ENCODE measurements at places on chromosomes 2 and 18.

DNA sequence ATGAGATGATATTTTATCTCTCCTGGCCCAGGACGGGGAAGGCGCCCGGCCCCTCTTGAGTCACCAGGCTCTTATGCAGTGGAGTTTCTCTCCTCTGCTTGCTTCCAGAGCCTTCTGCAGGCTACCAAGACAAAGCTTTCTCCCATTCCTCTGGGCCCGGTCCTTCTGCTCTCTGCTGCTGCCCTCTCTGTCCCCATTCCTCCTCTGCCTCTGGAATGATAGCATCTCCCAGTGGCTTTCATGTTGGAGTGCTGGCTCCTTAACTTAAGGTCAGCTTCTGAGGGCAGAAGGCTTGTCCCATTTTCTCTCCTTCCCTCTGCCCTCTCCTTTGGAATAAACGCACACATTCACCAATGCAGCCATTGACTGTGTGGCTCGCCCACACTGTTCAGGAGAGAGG is 86.2 kb downstream of the SDC1 start:
- no peak for DNase-seq

- DNase-seq, result no peak
Observed at GRCh38 chr2:178450524-178450773, 526 bp downstream of the PRKRA start.

DNA sequence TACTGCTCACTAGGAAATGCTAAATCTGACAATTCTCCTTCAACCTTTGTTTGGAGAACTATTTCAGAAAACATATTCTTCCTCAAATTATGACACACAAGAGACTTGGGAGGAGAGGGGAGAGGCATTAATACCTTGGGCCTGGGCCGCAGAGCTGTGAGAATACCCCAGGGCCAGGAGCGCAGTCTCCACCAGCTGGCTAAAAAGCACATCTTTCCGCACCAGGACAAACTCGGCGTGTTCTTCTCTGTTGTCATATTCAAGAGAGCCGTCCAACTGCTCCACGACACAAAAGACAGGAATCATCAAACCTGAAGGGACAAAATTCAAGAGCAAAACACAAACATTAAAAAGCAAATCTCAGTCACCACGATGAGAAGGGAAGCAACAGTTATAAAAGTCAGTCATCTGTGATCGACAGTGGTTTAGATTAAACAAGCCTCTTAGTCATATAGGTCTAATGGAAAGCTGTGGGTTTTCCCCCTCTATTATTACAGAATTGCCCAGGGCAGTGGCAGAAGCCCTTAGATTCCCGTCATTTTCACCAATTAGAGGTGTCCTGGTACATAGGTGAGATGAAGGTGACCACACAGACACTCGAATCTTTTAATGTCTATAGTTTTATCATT is 24.4 kb downstream of the SATB2 start:
- DNase-seq, result no peak

- DNase-seq, result no peak
Observed at GRCh38 chr2:32951672-32952071, 4.9 kb downstream of the LTBP1 start.
